Osteoblast (primary cell): ENCODE measurements at places on chromosomes 13 and 19.
A peak's percentile ranks its signal among the peaks of the same experiment; 100 is the strongest.

DNA sequence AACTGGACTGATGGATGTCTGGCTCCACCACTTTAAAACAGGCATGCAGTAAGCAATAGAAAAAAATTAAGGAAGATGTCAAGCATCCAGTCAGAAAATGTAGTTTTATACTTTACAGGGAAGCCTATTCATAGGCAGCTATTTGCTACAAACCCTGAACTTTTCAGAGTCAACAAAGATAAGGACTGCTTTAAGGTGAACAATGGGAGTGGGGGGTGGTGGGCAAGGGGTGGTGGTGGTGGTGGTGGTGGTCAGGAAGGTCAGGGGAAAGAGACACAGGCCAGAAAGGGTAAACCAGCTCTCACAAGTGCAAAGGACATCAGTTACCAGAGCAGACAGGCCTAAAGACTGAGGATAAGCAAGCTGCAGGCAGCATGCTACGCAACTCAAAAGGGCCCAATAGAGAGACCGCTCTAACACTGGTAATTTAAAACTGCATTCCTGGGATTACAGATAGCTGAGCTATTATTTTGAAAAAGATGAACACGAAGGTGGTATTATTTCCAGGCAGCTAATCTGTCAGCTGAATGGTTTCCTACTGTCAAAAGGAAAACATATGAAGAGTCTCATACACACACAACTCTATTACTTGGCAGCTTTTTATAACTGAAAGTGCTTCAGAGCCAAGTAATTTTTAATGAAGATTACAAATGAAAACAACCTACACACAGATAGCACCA lies 14.8 kb downstream of the BRD4 start:
- DNase-seq, result no peak

DNA sequence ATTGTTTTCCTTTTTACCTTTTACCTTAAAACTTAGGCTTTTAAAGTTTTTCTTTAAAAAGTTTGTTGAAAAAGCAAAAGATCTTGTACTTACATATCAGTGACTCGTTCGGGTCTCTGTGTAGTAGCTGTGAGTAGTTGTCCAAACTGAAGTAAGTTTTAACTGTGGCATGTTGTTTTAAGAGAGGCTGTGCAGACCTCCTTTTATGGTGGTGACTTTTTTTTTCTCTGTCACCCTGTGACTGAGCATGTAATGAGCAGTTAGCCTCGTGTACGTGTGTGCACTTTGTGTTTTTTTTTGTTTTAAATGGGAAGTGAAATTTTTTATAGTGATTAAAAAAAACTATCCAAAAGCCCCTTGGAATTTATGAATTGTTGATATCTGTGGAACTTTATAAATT lies at the start of gene GPR183:
Gene GPR183, minus strand, starts transcription at position 153 of the 400 bp plus-strand sequence. CDS start 11,254 bp downstream, outside the sequence.
- no peak for DNase-seq

DNA sequence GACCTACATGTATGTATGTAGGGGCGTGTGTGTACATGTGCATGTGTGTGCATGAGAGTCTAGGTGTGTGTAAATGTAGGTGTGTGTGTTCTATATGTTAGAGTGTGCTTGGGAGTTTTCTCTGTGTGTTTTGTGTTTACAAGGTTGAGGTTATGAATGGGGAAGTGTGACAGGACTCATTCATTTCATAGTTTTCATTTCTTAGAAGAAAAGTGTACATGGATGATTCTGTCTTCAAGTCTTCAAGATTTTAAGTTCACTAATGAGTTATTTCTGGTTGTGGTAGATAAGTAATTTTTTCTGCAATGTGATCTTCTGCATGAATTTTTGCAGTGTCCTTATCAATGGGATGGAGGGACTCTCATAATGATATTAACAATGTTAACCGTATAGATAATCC lies 118.2 kb upstream of the SLC10A2 start:
- no peak for DNase-seq

- DNase-seq, result peak; percentile 52
Observed at GRCh38 chr19:13727798-13728197, 36.5 kb upstream of the MRI1 start.

GRCh38 chr19:48718711-48719231 lies 754 bp downstream of the MAMSTR start:
- DNase-seq, result peak; percentile 68

DNA sequence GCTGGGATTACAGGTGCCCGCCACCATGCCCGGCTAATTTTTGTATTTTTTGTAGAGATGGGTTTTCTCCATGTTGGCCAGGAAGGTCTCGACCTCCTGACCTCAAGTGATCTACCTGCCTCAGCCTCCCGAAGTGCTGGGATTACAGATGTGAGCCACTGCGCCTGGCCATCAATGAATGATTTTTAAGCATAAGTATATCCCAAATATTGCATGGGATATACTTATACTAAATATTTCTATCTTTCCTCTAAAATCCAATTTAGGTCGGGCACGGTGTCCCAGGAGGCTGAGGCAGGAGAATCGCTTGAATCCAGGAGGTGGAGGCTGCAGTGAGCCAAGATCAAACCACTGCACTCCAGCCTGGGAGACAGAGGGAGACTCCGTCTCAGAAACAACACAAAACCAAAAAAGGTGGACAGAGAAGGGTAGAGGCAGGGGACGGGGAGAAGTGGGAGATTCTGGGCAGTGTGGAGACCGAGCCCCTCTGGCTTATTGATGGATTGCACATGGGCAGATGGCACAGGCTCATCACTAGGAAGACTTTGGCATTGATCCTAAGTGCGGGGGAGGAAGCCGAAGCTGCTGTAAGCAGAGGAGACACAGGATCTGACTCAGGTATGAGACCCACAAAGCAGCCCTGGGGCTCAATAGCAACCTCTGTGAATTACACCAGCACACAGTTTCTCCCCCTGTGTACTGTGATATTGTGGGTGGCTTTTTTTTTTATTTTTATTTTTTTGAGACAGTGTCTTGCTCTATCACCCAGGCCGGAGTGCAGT lies 13.5 kb downstream of the ARRDC5 start:
- peak; percentile 89 for DNase-seq

DNA sequence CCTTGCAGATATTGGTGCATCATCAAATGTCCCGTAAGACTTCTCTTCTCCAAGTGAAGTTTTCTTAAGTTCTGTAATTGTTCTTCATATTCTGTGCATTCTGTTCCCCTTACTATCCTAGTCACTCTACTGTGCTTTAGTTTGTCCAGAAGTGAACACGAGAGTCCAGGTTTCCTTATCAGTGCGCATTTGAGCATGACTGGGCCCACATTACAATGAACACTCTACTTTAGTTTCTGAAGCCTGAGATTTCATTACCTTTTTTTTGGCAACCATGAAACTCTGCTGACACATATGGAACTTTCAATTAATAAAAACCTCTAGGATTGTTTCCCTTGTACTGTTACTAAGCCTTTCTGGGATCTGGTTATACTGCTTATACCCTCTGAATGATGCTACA lies 270.0 kb downstream of the KCNRG start:
- DNase-seq, result no peak

GRCh38 chr13:29436291-29436690 lies 159.2 kb downstream of the SLC7A1 start:
- no peak for DNase-seq

DNA sequence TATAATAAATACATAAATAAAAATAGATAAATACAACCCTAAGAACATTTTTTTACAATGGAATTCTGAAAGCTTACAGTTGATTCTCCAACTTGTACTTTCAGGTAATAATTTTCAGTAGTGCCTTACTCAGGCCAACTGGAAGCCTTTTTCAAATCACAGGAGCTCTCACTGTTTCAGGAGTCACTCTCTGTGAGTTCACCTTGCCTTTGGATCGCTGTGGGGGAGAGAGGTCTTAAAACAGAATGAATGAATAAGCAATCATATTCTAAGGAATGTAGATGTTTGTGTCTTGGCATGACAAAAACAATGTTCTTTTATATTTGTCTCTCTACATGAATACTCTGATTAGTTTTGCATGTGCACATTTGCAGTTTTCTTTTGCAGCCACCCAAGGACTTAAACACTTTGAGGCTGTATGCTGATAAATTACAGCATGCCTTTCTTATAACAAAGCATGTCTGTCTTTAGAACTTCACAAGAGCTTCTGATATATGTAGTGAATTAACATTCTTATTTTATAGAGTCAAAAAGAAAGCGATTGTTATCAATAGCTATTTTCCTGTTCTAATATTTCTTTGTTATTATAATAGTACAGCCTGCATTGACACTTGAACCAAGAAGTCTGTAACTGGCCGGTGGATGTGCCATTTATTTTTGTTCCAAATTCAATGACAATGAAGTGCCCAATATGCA lies 1111.5 kb upstream of the ATXN8OS start:
- no peak for DNase-seq

DNA sequence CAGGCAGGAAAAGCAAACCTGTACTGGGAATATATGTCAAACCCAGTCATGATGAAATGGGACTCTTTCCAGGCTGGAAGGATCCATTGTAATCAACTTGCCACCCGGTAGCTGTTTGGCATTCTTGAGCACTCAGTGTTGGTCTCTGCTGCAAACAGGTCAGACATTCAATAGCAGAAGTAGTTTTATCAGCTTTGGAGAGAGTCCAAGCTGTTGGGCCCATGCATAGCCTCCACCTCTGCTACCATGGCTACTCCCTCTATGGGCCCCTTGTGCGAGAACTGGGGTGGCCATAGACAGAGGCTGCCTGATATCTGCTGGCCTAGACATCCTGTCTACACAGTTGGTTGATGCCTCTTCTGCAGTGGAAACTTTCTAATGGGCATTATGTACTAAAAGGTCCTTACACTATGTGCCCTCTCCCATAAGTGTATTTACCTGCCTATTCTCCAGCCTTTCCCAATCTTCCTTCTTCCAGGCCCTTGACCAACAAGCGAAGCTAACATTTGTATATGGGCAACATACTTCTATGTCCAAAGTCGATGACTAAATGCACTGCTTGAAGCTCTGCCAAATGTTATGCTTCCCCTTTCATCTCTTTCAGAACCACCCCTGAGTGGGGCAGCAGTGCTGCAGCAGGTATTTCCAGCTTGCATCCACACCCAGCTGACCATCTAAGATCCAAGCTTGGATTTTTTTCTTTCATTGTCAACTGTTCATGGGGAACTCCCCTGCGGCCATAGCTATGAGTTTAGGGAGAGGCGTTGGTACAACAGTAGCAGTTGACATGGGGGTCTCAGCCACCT lies 5.3 kb upstream of the RNF6 start:
- DNase-seq, result no peak

- DNase-seq, result no peak
Observed at GRCh38 chr13:31733066-31733465, 6.3 kb upstream of the RXFP2 start.

- peak; percentile 53 for DNase-seq
Observed at GRCh38 chr13:47250146-47250545, 353.3 kb upstream of the HTR2A start.

DNA sequence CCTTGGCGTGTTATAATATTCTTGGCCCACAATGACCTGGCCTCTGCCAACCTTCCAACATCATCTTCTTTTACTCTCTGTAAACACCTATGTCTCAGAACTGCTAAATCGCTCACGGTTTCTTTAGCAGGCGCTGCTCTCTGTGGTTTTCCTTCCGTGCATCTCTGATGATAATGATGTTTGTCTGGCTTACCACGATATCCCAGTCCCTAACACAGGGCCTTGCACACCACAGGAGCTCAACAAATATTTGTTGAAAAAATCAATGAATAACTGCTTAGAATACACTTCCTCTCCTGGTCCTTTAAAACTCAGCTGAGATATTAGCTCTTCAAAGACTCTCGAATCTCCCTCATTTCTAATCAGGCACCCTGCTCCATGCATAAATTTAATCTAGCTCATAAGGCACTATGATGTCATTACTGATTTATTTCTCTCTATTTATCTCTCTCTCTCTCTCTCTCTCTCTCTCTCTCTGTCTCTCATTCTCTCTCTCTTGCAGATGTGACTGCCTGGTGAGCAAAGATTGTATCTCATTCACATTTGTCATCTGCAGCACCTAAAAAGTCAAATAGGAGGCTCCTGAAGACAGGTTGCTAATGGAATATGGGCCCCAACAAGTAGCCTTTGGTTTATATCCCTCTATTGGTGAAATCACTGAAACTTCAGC lies 206.4 kb downstream of the NHLRC3 start:
- no peak for DNase-seq

GRCh38 chr19:58460039-58460438 lies 6.8 kb upstream of the ZNF324 start:
- peak; percentile 67 for DNase-seq

DNA sequence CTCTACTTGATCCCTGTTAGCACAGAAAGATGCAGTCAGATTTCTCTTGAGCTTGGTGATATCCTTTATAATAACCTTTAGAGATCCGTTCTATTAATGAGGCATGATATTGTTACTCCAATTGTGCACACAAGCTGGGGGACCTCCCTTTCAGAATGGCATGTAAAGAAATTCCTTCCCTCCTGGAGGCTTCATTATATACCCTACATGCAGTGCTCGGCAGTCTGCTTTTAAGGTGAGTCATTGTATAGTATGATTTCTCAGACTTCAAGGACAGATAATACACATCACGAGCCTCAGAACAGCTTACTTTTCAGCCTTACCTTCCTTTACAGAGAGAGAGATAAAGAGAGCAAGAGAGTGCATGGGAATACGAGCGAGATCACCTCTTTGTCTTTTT lies 261.3 kb downstream of the ATP8A2 start:
- no peak for DNase-seq

DNA sequence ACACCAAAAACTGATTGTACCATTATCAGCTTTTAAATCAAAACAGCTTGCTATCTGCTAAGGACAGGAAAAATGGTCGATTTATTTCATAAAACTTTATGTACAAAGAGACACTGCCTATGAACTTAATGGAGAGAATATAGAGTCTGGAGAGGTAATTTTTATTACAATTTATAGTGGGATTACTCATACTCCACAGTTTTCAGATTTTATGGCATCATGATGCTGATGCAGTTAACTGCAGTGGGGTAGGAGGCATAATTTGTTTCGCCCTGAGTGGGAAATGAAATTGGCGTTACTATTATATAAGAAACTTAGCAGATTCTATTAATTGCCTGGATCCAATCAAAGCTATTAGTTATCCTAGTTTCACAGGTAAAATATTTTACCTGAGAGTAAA lies 301.4 kb downstream of the KLF12 start:
- DNase-seq, result no peak

DNA sequence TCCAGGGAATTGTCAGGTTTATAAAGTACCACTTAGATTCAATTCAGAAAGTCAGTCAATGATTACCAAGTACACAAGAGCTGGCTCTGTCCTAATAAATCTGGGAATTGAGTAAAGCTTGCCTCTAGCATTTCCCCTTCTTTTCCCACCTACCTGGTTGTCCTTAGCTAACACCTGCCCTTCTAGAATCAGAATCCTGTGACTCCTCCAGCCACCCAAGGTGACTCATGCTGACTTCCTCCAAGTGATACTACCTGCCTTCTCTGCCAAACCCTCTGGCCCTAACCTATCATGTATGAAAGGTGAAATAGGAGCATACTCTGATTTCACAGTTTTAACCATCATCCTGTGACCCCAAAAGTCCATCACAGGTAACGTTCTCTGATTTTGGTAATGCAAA lies 151.2 kb downstream of the DIAPH3 start:
- DNase-seq, result no peak

DNA sequence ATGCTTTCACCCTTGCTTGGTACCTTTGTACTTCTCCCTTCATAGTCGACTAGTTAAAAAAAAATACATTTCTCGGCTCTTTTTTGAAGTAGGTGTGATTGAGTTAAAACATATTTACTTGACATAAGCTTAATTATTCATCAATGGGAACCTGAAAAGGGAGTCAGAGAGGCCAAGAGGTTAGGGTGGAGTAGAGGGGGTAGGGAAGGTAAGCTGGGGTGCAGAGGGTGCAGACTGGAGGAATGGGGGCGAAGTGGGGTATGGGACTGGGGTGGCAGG lies 701 bp upstream of the HIF3A start:
- DNase-seq, result no peak
